Psoas muscle (tissue), 8 donors: ENCODE measurements at places on chromosomes 3 and 15. TPM values are rescaled to one million over a fixed set of nuclear protein-coding genes. Genes with fewer than 3 reads are reported as not detected.

ASB14 gene
- polyA plus RNA-seq: 0.05 TPM

SERPINI1 gene
- 4.5 TPM for polyA plus RNA-seq

SERINC4 gene
- polyA plus RNA-seq: 0.93 TPM

POC1A gene
- polyA plus RNA-seq: 2.1 TPM

KLHL6 gene
- polyA plus RNA-seq: 0.22 TPM
